Right renal cortex interstitium (tissue), 3 donors: ENCODE measurements at places on chromosomes 1 and 21. TPM values are rescaled to one million over a fixed set of nuclear protein-coding genes. Genes with fewer than 3 reads are reported as not detected.

TSPEAR gene
- 0.62 TPM for polyA plus RNA-seq

S100A7A gene
- not detected for polyA plus RNA-seq

PTGER3 gene
- polyA plus RNA-seq: 49.1 TPM

CCDC181 gene
- 12.6 TPM for polyA plus RNA-seq

FASLG gene
- 0.07 TPM for polyA plus RNA-seq

PTGFR gene
- 0.35 TPM for polyA plus RNA-seq

CRYBG2 gene
- polyA plus RNA-seq: 0.80 TPM

BEST4 gene
- polyA plus RNA-seq: 0.89 TPM

SRRM1 gene
- polyA plus RNA-seq: 138 TPM

TNFRSF9 gene
- 0.08 TPM for polyA plus RNA-seq

BSND gene
- 4.6 TPM for polyA plus RNA-seq

RO60 gene
- 39.2 TPM for polyA plus RNA-seq

S1PR1 gene
- 22.8 TPM for polyA plus RNA-seq
